ENCODE measurements at places on chromosomes 2 and 18.

GRCh38 chr18:74611765-74612164 is 14.1 kb downstream of the ZNF407 start:
- no peak for DNase-seq

GRCh38 chr2:140154706-140155105 is 1374.5 kb upstream of the NXPH2 start:
- no peak for DNase-seq

DNA sequence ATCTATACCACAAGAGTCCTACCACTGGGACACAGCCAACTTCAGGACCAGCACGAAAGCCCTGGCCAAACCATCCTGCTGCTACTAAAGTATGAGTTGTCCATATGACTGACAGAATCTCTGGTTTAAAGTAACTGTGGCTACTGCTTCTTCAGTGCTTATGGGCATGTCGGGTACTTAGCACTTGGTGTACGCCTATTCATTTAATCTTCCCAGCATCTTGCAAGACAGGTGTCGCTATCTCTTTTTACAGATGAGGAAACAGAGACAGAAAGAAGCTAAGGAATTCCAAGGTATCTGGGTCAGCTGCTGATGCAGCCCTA is 203.4 kb upstream of the ID2 start:
- no peak for DNase-seq

DNA sequence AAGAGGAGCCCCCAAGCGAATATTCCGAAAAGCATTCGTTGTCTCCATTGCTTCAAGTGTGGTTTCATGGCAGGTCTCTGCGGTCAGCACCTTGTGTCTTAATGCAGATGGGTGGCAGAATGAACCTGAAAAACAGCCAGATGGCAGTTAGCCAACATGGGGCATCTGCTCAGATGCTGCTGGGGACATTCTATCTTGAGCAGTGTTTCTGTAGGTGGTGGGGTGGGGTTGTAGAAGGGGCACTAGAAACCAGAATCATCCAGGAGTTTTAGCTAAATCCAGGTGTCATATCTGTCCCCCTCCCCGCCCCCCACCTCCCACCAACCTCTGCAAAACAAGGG is 42.1 kb downstream of the ST6GAL2 start:
- no peak for DNase-seq

DNA sequence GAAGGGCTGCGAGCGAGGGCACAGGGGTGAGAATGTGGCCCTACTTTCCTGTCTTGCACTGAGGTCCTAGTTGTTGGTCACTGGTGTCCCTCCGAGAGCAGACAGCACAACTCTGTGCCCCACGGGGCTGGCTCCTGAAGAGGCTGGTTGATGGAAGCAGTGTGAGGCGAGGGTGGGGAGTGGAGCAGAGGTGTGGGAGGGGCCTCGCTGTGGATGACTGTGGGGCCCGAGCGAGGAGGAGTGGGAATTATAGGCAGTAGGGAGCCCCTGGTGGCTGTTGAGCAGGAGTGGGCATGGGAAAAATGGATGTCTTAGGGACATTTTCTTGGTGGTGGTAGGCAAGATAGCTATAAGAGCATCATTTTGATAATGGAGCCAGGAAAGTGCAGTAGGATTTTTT is 660.5 kb upstream of the HS6ST1 start:
- no peak for DNase-seq

DNA sequence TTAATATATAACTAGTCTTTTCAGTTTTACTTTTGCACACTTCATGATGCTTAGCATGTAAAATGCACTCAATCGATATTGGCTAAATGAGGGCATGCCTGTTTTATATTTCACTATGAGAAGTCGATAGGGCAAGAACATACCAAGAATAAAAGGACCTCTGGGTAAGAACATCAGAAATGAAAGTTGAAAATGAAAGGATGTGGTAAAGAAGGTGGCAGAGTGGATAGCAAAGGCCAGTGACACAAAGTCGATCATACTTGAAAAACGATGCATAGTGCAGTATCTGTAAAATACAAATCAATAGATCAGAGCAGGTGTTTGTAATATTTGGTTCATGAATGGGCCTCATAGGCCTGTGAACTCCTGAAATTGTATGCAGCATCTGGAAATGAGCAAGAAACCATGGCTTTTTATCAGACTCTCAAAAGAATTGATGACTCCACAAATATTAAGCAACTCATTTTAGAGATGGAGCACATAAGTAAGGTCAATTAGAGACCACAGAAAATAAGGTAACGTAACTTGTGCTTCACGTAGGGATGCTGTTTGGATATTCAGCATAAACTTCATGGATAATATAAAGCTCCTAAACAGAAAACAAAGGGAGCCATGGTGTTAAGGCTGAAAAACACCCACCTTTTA is 653.4 kb downstream of the NYAP2 start:
- no peak for DNase-seq

- DNase-seq = no peak
Measured at GRCh38 chr2:96100893-96101304, 15.5 kb downstream of the ADRA2B start.

DNA sequence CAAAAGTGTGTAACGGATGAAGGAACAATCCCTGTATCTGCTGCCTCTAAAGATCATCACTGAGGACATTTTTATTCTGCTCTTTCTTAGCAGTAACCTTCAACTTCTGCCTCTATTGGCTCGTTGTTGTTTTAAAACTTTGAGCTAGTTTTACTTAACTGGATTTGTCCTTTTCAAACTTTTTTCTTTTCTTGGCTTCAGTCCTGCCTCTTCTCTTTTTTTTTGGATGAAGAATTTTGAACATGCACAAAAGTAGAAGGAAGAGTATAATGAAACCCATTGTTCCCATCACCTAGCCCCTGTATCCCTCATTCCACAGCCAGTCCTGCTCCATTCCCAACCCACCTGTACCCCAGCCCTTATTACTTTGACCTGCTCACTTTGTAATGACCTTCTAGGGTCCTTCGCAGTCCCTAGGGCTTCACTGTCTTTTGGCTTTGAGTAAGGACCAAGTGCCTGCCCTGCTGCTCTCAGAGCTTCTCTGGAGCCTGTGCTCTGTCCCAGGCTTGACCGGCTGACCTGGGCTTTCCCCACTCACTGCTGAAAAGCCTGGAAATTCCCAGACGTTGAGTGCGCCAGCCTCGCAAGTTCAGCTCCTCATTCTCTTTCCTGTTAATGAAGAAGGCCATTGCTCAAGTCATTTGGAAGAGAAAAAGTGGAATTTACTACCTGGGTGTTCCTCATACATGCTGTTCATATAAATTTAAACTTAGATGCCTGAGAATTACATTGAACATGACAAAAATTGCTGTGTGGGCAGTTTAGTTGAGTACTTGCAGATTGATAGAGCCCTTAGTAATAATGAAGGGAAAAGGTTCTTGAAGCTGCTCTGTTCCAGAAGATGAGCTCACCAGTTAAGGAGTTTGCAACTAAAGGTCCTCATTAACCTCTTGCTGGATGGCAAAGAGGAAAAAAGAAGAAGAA is 149.3 kb upstream of the ALPP start:
- DNase-seq = no peak
